Neuronal stem cell (in vitro differentiated cells): ENCODE measurements at places on chromosomes 5 and 9.

GRCh38 chr5:10416868-10417267 lies 24.8 kb upstream of the ROPN1L start:
- DNase-seq = no peak

DNA sequence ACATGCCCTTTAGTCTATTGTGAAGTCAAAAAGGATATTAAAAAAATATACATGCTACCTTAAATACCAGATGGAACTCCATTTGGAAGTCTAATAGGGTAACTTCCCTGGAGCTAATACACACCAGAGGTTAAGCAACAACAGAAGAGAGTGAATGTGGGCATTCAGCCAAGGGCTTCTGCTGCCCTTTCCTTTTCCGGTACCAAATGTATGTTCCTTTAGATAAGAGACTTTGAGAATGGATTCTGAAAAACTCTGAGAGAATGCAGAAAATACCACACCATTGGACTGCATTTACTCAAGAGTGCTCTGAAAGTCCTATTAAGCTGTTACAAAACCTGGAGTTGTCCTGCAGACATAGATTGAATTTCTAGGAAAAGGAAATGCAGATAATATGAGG lies 23.8 kb upstream of the TRPM3 start:
- no peak for DNase-seq

DNA sequence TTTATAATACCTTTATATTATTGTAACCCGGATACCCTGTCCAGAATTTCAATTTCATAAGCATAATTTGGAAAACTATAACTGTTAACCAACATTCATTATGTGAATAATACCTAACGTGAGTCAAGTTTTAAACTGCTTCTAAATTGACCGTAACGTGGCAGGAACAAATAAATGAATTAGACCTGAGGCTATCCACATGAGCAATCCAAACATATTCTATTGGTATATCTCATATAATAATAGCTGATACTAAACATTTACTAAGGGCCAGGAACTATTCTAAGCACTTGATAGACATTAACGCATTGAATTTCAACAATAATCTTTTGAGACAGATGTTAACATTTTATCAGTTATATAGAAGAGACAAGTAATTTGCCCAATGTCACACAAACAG lies 276.4 kb downstream of the MEF2C start:
- no peak for DNase-seq

DNA sequence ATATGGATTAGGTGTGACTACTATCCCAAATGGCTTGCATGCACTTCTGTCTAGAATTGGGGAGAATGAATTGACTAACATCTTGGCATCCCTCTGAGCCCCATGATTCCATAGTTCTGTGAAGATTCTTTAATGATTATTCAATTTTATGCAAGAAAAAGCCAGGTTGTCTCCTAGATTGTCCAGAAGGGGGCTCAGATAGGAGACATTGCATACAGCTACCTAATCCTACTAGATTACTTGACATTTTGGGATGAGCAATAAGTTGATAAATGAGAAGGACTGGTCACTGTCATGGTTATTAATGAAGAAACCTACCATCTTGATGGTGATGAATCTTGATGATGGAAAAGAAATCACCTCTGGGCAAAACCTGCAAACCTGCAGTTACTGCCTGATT lies 117.0 kb downstream of the CARTPT start:
- DNase-seq = no peak

DNA sequence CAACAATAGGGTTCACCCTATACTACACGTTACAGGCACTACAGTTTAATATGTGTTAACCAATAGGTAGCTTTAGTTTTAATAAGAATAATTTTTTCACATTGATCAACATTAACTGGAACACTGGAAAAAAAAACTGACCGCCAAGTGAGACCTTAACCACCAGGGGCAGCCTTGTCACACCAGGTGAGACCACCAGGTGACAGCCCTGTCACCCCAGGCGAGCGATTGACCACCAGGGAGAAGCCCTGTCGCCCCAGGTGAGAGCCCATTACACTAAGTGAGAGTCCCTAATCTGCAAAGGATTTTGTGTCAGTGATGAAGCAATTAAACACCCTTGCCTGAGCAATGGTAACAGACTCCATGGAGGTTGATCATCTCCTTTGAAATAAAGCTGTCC lies 75.4 kb upstream of the SYK start:
- no peak for DNase-seq

DNA sequence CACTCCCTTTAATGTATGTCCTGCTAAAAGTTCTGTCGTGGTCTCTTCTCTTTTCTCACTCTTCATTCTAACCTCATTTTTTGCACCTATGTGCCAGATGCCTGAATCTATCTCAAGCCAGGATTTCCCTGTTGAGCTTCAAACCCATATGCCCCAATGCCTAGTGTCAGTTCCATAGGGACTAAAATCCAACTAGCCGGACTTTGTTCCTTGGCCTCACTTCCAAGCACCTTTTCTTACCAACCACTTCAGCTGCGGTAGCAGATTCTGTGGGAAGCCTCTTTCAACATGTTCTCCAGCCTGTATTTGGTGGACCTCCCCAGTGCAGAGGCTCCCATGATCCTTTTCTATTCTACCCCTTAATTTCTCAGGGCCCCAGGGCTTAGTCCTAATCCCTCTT lies 17.5 kb downstream of the C9orf57 start:
- no peak for DNase-seq
